Activated CD4-positive, alpha-beta T cell treated with anti-CD3 and anti-CD28 coated beads for 4 hours (primary cell): ENCODE measurements at places on chromosomes 11 and 22.

- no peak for DNase-seq
Observed at GRCh38 chr11:25741886-25742285, 590.0 kb upstream of the ANO3 start.

DNA sequence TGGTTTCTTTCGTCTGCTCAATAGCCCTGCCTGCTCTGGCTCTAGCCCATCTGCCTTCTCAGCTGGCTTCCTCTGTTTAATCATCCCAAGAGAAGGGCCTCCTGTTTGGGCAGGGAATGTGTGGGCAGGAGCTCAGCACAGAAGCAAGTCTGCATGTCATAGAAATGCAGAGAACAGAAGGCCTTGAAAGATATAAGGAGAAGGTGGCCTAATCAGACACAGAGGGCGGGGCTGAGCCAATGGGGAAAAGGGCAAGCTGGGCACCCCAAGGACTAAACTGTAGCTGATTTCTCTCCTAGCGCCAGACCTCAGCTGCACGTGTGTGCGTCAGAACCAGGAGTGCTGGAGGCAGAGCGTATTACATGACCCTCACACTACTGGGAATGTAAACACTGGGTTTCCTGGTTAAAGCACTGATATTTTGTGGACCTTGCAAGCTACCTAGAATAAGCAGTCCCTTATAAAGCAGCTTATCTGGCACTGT lies 7.6 kb upstream of the CCKBR start:
- DNase-seq: no peak

DNA sequence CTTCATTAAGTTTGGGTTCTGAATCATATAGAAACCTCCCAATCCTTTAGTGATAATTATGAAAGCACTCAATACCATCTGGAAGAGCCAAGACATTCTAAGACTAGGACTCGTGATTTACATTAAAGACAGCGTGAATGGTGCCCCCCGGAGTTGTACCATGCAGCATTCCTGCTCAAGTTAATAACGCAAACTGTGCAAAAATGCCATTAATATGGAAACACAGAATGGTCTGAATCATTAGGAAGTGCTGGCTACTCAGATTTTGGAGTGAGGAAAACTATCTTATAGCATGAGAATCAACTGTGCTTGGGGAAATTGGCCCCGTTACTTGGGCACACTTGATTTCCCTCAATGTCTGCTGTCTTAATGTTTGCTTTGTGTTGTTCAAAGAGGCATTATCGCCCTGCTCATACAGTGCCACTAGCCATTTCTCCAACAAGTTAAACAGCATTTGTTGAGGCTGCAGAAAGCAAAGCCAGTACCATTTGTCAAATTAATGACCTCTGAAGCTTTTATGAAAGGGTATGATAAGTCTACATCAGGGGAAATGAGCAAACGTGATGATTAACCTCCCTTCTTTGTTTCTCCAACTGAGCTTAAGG lies 18.5 kb upstream of the TPH1 start:
- no peak for DNase-seq

GRCh38 chr11:1864831-1865665 lies 12.2 kb downstream of the LSP1 start:
- DNase-seq: no peak

DNA sequence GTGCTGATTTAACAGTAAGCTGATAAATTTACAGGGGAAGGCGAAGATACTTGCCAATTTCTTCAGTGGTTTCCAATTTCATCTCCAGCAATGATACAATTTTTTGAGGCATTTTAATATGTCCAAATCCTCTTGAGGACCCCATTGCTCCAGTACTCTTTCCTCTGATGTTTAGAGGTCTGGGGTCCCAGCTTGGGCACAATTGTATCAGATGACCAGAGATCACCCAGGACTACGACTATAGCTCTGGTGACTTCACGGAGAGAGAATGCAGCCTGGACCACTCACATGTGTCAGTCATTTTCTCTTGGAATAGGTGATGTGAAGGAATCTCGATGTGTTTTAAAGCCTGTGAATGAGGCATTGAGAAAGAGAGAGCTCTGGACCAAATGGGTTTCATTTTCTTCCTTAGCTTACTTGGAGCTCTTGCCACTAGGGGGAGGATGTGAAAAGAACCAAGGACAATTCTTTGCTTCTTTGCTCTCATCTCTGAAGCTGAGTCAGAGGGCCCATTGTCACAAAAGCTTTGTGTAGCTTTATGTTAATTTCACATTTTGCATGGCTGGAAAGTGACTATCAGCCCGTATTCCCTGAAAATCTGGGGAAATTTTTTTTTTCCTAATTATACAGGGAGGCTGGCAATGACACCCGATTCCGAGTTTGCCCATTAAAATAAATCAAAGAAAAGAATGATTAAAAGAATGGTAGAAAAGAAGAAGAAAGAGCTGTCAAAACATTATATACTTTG lies 6.7 kb upstream of the CCDC90B start:
- peak; percentile 39 for DNase-seq

DNA sequence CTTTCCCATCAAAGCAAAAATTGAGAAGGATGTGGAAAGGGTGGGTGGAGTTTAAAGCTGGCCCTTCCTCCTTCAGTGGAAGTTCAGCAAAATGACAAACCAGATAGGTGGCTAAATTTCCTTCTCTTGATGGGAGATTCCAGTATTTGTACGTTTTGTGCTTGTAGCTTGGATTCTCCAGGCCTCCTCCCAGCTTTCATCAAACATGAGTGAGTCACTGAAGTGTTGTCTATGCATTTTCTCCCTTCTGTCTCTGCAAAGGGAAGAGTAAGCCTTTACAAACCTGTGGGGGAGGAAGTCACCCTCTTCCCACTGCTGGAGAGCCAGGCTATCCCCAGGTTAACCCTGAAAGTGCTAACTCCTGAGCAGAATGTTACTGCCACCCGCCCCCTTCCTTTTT lies 6.4 kb downstream of the MARK2 start:
- DNase-seq: no peak

GRCh38 chr22:31104869-31105268 lies 2.5 kb downstream of the SELENOM start:
- DNase-seq: no peak

- no peak for DNase-seq
Observed at GRCh38 chr11:94939346-94939745, 34.0 kb downstream of the CWC15 start.
